ENCODE measurements at places on chromosomes 3 and 15. TPM values are rescaled to one million over a fixed set of nuclear protein-coding genes. Genes with fewer than 3 reads are reported as not detected.

GRCh38 chr3:16048435-16049318 lies 125.8 kb upstream of the GALNT15 start:
- DNase-seq, result peak; percentile 72
- no peaks in the 10 kb centered on the region for H3K36me3 ChIP-seq
- H3K27ac ChIP-seq, result no peak overlapping the region

TGM5 gene
- total RNA-seq, result not detected

DNA sequence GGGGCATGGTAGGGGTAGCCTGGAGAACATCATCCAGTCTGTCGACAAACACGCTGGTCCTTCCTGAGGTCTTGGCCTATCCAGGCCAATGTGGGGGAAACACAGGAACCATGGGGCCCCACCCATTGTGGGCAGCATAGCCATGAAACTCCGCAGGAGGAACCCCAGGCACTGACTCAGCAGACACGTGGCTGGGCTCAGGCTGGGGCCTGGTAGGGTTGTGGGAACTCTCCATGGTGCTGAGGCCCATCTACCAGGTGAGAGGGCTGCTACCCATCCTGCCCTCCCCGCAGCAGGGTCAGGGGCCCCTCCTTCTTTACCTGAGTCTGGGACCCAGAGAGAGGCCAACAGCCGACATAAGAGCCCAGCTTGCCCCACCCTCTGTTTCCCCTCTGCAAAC lies 22.6 kb upstream of the CACNA2D2 start:
- peaks cover under 1% of the 10 kb centered on the region for H3K4me1 ChIP-seq
- peak; percentile 45 for DNase-seq
- H3K4me3 ChIP-seq, result no peak overlapping the region
- H3K27ac ChIP-seq, result no peak overlapping the region

SLC22A13 gene
- total RNA-seq, result 0.85 TPM

DNA sequence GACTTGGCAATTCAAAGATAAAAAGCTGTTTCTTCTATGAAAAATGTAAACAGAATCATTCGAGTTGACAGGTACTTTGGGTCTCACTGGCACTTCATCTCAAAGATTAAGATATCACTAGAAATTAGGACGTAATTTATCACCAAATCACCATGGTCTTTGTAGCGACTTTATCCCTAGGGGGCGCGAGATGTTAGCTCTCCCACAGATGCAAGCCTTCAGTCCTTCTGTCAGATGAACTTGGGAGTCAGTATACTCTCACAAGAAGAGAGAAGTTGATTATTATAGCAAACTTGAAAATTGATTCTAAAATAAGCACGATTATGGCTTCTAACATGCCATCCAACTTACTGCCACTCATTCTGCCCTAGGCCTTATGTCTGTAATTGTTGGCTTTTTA lies 150.3 kb downstream of the ALCAM start:
- H3K27ac ChIP-seq, result no peak overlapping the region
- no peaks in the 10 kb centered on the region for H3K36me3 ChIP-seq
- H3K27me3 ChIP-seq, result no peaks in the 10 kb centered on the region
- H3K4me1 ChIP-seq, result no peaks in the 10 kb centered on the region
- no peak for DNase-seq

- no peak for DNase-seq
- peaks cover 3% of the 10 kb centered on the region for H3K4me1 ChIP-seq
- H3K36me3 ChIP-seq, result no peaks in the 10 kb centered on the region
- H3K27me3 ChIP-seq, result no peaks in the 10 kb centered on the region
- no peak overlapping the region for H3K4me3 ChIP-seq
- H3K27ac ChIP-seq, result no peak overlapping the region
Measured at GRCh38 chr3:194080913-194081800, 54.8 kb upstream of the HES1 start.

DNA sequence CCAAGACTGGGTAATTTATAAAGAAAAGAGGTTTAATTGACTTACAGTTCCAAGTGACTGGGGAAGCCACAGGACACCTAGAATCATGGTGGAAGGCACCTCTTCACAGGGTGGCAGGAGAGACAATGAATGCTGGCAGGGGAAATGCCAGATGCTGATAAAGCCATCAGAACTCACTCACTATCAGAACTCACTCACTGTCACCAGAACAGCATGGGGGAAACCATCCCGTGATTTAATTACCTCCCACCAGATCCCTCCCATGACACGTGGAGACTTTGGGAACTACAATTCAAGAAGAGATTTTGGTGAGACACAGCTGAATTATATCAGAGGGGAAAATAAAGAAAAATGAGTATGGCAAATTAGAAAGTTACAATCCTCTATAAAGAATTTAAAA lies 310.9 kb downstream of the BCHE start:
- H3K36me3 ChIP-seq, result no peaks in the 10 kb centered on the region
- H3K27me3 ChIP-seq, result no peaks in the 10 kb centered on the region
- H3K4me3 ChIP-seq, result no peak overlapping the region
- no peaks in the 10 kb centered on the region for H3K4me1 ChIP-seq
- no peak for DNase-seq

GRCh38 chr3:124428372-124429128 lies 301.7 kb upstream of the UMPS start:
- no peaks in the 10 kb centered on the region for H3K4me1 ChIP-seq
- no peaks in the 10 kb centered on the region for H3K27me3 ChIP-seq
- no peak overlapping the region for H3K27ac ChIP-seq
- no peak overlapping the region for H3K4me3 ChIP-seq

STAC gene
- not detected for total RNA-seq

Measured in natural killer cell (primary cell).